ENCODE measurements at places on chromosomes 4 and X.

GRCh38 chr4:166882221-166882620 lies 352.1 kb downstream of the SPOCK3 start:
- no peak for DNase-seq

GRCh38 chr4:4284827-4285618 lies 4.9 kb downstream of the LYAR start:
- no peak for DNase-seq

- no peak for DNase-seq
These were observed 170.4 kb downstream of the SHROOM4 start for GRCh38 chrX:50643525-50644137.

DNA sequence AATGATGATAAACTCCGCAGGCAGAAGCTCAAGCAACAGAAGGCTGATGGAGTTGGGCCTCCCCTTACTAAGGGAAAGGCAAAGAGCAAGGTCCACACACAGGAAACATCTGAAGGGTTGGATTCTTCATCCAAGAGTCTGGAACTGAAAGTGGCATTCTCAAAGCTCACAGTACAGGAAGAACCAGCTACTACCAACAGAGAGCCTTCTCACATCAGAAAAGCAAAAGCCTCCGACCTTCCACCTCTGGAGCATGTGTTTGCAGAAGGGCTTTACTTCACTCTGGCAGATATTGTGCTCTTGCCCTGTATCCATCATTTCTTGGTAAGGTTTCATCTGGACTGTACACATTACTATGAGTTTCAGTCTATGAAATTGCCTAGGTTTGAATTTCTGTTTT lies 10.6 kb downstream of the GSTCD start:
- no peak for DNase-seq

DNA sequence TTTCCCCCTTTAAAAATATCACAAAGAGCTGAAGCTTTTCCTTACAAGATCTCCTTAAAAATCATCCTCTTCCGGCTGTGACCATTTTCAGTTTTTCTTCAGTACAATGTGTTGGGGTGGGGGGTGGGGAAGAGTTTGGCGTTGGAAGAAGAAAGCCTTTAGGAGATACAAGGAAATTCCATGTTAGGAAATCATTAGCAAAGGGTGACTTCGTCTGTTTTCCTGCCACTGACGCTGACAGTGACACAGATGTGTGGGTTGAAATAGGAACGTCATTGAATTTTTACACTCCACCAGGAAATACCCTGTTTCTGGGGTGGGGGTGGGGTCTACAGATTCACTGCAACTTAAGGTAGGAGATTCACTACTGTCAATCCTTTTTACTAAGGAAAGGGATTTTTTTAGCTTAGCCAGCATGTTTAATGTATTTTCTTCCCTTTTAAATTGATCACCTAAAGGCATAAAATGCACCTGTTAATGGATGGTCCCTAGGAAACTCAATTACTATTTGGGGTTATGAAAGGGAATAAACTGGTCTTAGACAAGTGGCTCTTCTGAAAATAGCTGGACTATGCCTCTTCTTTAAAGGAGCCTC lies 3.9 kb downstream of the MAMLD1 start:
- no peak for DNase-seq

DNA sequence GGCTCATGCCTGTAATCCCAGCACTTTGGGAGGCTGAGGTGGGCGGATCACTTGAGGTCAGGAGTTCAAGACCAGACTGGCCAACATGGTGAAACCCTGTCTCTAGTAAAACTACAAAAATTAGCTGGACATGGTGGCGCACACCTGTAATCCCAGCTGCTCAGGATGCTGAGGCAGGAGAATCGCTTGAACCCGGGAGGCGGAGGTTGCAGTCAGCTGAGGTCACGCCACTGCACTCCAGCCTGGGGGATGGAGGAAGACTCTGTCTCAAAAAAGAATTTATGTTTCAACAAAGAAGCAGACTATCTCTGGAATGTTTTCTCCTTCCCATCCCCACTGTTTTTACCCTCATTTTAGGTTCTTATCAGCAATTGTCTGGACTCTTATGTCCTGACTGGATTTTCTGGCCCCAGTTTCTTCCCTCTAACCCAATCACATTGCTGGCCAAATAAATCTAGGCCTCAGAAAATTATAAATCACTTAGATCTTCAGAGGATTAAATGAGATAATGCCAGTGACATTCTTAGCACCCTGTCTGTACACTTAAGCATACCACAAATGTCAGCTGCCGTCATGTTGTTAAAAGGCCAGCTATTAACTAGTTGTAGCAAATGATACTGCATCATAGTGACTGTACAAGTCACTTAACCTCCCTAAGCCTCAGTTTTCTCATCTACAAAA lies 44.9 kb upstream of the PRSS48 start:
- no peak for DNase-seq

- DNase-seq, result no peak
These were observed 460.5 kb downstream of the SH3BGRL start for GRCh38 chrX:81662381-81662780.

DNA sequence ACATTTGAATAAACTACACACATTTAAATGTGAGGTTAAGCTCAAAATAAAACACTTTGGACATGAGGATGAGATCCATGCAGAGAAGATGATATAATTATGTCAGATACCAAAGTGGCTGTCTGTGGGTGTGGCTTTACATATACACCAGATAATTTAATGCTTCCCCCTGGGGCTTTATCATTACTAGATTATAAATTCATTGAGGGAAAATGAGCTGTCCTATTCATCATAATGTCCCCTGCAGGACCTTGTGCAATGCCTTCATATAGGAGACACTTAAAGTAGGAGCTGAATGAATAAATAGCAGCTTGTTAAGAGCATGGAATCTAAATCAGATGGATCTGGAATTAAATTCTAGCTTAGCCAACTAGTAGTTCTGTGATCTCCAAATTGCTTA lies 49.7 kb downstream of the OTC start:
- no peak for DNase-seq

GRCh38 chr4:37590016-37590415 lies 96.2 kb downstream of the RELL1 start:
- DNase-seq, result no peak

DNA sequence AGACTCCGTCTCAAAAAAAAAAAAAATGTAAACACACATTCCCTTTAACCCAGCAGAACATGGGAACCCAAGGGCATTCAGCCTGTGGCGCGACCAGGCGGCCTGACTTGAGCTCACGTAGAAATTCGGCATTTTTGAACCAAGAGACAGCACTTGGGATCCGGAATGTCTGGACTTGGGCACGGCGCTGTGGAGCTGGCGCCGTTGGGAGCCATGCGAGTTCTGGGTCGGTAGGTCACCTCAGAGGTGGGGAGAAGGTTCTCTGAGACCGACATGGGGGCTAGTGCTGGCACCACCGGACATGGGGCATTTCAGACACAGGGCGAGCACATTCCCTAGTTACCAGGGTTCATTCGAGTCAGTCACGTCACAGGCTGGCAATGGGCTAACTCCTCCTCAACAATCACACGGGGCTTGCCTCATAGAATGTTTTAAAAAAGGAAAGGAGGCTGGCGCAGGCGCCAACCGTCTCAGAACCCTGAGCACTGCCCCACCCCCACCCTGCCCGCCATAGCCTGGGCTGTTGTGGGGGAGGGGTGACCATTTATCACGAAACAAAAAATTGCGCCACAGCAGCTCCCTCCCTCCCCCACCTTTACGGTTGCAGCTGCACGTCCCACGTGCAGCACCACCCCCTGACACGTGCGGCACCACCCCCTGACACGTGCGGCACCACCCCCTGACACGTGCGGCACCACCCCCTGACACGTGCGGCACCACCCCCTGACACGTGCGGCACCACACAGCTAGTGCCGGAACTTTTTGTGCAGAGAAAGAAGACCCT lies at the start of gene TEX28:
Gene TEX28, minus strand, starts transcription at position 334 of the 784 bp plus-strand sequence. CDS start 3,007 bp downstream, outside the sequence.
- DNase-seq, result no peak

DNA sequence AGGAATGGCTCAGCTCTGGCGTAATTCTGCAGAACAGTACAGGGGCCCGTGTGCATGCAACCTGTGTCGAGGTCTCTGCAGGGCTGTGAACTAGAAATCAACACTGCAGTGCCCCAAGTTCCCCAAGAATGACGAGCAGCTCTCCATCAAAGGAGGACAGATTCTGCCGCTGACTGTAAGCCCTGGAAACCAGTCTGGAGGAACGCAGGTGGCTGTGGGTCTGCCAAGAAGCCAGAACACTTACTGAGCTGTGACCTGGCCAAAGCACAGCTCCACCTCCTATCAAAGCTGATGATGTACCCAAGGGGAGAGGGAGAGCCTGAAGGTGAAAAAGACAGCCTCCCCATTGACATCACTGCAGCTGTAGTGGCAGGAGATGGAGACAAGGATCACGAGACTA lies 80.3 kb upstream of the STS start:
- DNase-seq, result no peak

GRCh38 chr4:158817562-158818296 lies 48.9 kb downstream of the FNIP2 start:
- no peak for DNase-seq
